8988T (cell line): ENCODE measurements at places on chromosomes 13 and 19.

DNA sequence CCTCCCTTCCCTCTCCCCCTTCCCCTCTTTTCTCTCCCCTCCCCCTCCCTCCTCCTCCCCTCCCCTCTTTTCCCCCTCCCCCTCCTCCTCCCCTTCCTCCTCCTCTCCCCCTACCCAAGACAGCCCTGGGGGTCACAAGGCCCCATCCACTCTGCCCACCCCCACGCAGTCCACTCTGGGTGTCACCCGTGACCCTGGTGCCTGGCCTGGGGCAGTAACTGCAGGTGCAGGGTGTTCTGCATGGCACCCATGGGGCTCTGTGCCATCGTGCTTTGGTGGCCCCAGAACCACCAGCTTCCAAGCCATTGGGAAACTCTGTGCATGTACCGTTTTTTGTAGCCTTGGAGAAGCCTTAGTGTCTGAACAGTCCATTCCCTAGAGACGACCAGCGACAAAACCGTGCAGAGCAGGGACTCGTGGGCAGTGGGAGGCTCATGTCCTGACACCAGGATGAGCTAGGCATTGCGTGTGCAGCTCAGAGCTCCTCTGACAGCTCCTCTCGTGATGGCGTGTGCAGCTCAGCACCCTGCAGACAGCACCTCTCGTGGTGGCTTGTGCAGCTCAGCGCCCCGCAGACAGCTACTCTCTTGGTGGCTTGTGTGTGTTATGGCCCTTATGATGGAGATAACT lies 43.7 kb upstream of the F7 start:
- no peak for DNase-seq

- DNase-seq: no peak
Observed at GRCh38 chr13:100394005-100394695, 194.4 kb downstream of the GGACT start.

- DNase-seq: no peak
Observed at GRCh38 chr13:96403241-96403640, 313.3 kb downstream of the HS6ST3 start.

GRCh38 chr13:112456138-112457056 lies 80.2 kb downstream of the SPACA7 start:
- DNase-seq: no peak

GRCh38 chr13:109778102-109778542 lies 8.3 kb downstream of the IRS2 start:
- DNase-seq: no peak

DNA sequence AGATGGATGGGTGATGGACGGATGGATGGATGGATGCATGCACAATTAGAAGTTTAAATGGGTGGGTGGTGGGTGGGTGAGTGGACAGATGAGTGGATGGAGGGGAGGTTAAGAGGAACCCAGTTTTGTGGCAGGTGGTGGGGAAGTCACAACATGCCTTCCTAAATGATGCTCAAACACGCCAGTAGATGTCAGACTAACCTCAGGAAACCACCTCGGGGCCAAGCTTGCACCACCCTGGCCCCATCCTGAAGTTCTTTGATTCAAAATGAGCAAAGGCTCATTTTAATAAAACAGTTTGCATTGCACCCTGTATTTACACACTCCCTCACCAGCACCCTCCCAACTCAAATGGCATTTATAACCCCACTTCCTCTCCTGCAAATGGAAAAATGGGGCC lies 91.4 kb upstream of the CACNA1A start:
- DNase-seq: peak; percentile 42
